ENCODE measurements at places on chromosomes 2 and 18.

GRCh38 chr2:196239622-196240587 lies 68.5 kb upstream of the STK17B start:
- peak; percentile 86 for DNase-seq

DNA sequence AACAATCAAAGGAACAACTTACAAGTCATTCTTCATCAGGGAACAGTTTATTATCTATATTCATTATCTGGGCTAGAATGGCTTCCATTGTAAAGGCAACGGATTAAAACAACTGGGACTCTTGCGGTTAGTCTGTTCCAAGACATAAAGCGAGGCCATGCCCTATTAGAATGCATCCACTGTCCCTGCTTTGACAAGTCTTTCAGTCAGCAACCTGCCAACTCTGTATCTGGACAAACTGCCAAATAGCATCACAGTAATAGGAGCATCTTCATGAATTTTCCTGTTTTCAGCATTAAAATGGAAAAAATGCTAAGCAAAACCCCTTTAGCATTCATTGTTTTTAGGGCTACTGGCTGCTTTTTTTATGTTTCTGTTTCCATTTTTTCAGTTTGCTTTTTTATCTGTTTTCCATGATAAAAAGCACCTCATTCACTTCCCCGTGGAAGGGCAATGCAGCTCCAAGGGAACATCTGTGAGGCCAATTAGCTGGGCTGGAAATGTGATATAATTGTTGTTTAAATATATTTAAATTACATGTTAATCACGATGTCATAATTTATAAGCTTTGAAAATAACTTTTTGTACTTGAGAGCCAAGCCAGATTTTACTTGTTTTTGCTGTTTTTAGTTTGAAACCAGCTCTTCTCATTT lies 834.3 kb downstream of the CPS1 start:
- no peak for DNase-seq

DNA sequence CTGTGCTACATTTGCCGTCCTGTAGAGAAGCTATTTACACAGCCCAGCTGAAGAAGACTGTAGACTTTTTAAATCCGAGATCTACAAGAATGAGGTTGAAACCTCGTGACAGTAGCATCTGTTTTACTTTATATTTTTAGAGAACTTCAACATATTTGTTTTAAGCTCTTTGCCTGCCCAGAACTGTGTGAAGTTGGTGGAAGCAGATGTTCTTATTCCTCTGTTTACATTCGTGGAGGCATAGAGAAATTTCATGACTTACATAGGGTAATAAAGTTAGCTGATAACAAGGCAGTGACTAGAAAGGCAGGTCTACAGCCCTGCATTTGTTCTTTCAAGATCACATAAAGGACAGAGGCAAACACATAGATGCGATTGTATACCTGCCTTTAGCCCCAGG lies 47.0 kb upstream of the MAP3K20 start:
- no peak for DNase-seq

DNA sequence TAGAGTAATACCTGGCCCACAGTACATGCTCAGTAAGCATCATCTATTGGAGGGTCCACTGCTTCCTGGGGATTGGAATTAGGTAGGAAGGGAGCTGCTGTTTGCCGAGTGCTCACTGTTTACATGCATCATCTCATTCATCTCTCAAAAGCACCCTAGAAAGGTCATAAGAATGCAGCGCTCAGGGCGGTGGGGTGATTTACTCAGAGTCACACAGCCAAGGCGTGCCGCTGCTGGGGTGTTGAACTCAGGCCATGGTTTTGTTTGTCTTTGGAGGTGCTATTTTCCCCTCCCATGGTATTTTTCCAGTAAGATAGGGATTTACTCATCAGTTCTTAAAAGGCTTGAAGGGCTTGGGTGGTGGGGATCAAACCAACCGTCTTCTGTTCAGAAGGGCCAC lies 227.5 kb downstream of the LDLRAD4 start:
- DNase-seq: no peak

- no peak for DNase-seq
Observed at GRCh38 chr2:109654326-109655050, 40.3 kb downstream of the SOWAHC start.

DNA sequence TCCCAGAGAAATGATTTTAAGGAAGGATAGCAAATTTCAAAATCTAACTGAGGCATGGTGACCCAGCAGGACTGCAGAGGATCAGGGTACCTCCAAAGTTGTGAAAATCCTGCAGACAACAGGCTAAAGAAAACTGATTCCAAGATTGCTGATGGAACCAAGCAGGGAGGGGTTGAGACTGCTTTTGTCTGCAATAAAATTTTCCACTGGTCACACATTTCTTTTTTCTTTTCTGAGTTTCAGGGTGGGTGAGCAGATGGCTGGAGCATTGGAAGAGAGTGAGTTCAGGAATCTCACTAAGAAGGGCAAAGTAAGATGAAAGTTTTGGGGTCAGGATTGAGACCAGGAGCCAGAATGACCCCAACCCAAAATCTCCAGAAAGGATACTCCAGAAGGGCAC lies 321.0 kb downstream of the TNS1 start:
- DNase-seq: no peak

DNA sequence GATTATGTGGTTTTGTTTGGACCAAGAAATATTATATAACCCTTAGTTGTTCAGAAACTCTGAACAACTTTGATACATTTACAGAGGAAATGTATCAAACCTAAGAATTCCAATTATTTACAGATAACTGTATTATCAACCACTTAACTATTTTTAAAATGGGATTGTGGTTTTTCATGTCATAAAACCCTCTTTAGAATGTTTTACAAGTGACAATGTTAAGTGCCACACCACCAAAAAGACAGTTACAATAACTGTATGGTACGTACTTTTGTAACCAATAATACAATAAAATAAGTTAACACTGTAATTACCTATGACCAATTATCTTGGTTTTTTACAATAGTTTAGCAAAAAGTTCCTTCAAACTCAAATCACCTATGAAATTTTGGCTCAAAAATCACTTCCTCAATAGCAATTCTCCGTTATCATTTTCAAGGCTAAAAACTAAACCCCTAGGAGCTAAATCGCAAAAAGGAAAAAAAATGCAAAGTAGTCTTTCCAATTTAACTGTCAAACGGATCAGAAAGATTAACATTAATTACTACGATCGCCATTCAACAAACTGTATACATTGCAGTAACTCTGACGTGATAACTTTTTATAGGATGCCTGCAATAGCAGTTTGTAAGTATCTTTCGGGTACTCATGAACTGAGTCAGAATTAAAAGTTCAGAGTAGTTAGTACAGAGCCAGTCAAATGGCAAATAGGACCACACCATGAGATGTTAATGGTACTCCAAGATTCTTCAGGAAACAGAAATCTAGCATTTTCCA lies 1.5 kb downstream of the ROCK1 start:
- no peak for DNase-seq

- DNase-seq: no peak
Observed at GRCh38 chr2:115946341-115946740, 1503.9 kb downstream of the DPP10 start.

GRCh38 chr2:120429586-120430500 lies 83.9 kb downstream of the INHBB start:
- DNase-seq: no peak

- no peak for DNase-seq
Observed at GRCh38 chr2:113041871-113042270, 10.8 kb downstream of the IL36B start.

DNA sequence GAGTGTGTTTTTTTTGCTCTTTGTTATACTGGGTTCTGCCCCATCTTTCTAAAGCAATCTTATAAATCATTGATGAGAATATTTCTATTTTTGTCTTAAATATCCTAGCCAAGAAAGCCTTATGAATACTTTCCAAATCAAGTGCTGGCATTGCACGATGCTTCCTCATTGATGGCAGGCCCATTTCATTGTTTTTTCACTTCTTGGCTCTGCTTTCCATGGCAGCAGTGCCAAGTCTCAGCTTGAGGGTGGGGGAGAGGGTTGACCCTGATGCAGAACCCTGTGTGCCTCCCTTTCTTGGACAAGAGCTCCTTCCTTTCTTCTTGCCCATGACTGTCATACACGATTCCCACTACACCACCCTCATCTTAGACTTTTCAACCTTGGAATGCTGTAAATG lies 16.7 kb upstream of the CELF4 start:
- DNase-seq: no peak
